ENCODE measurements at places on chromosomes 7 and 10.
A peak's percentile ranks its signal among the peaks of the same experiment; 100 is the strongest.

DNA sequence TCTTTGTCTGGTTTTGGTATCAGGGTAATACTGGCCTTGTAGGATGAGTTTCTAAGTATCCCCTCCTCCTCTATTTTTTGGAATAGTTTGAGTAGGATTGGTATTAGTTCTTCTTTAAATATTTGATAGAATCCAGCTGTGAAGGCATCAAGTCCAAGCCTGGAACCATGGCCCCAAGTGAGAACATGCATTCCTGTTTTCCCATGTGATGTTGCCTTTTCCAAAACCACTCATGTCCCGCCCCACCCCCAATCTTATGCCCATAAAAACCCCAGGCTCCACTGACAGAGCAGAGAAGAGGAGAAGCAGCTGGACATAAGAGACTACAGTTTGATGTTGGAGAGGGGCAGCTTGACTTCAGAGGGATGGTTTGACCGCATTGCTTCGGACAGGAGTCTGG, 71.2 kb downstream of the MINPP1 start:
- no peak for DNase-seq

GRCh38 chr7:102418592-102418991, 14.8 kb upstream of the ORAI2 start:
- DNase-seq = no peak

GRCh38 chr10:100987685-100988049, 324 bp downstream of the TWNK start:
- no peak for DNase-seq

GRCh38 chr10:47114680-47115186, 185.3 kb upstream of the GDF10 start:
- DNase-seq = no peak

GRCh38 chr7:5711409-5711808, 70.1 kb downstream of the RNF216 start:
- no peak for DNase-seq

DNA sequence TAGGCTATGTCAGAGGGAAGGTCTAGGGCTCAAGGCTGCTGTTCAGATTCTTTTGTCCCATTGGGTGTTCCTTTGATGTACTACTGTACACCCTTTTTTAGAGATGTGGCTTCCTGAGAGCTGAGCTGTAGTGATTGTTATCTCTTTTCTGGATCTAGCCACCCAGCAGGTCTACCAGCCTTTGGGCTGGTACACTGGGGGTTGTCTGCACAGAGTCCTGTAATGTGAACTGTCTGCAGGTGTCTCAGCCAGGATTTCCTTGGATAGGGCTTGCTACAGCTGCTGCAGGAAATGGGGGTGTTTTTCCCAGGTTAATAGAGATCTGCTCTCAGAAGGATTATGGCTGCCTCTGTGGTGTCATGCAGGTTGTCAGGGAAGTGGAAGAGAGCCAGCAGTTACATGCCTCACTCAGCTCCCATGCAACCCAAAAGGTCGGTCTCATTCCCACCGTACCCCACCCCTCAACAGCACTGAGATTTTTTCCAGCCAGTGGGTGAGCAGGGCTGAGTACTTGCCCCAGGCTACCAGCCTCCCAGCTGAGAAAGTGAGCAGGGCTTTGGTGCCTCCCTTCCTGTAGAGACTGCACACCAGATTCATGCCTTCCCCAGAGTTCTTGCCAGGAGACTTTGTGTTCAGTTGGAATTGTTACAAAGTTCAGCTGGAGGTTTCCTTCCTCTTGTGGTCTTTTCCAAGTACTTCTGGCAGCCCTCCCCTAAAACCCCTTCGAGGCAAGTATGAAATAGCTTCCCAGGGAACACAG, 63.3 kb downstream of the ZNF107 start:
- DNase-seq = no peak

DNA sequence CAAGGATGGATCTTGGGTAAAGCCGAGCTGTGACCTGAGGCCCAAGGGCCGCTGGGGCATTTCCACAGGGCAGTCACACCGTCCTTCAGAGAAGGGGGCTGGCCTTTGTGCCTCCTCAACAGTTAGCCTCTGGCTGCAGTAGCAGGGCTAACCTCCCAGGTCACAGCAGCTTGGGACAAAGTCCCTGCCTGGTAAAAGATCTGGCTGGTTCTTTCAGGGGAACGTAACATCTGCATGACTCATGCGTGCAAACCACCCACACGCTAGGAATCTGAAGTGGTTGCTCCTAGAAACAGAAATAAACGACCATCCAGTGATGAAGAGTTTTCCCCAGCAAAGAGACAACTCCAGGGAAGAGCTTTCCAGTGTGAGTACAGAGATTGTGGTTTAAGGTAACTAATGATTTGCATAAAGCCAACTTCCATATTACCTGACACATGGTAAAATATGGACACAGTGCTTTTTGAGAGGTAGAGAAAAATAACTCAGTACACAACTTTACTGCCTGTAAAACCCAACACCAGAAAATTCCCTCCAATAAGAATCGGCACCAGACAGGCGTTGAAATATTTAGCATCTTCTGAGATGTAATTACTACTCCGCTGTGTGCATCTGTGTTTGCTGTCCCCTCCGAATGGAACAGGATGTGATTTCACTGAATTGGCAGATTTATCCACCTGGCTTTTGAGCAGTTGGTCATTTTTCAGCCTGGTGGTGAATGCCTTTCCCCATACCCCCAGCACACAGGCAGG, 84.9 kb upstream of the ADRB1 start:
- no peak for DNase-seq

DNA sequence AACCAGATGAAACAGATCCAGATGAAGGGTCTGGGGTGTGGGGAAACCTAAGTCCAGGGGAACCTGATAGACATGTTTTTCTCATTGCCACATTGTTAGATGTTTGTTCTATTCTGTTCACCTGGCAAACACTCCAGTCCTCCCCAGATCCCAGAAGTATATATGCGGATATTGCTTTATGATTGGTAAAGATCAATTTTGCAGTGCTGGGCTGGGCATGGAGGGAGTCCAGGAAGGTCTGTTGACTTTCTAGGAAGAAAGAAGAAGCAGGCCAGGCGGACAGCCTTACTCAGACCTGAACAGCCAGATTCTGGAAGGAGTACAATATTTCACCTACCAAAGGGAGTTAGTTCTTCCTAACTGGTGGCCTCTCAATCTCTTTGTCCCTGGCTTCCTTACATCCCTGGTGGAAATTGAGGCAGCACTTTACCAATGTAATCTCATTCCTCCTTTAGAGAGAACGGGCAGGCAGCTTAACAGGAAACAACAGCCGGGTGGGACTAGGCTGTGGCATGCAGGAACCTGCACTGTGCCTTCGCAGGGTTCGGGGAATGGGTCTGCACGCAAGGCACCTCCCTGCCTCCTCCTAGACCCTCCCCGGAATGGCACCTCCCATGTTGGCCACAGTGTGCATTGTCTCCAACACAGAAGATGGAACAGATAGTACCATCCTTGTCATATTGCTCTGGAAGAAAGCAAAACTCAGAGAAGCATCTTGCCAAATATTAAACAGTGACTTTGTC, 930 bp downstream of the GIMAP6 start:
- DNase-seq = no peak

DNA sequence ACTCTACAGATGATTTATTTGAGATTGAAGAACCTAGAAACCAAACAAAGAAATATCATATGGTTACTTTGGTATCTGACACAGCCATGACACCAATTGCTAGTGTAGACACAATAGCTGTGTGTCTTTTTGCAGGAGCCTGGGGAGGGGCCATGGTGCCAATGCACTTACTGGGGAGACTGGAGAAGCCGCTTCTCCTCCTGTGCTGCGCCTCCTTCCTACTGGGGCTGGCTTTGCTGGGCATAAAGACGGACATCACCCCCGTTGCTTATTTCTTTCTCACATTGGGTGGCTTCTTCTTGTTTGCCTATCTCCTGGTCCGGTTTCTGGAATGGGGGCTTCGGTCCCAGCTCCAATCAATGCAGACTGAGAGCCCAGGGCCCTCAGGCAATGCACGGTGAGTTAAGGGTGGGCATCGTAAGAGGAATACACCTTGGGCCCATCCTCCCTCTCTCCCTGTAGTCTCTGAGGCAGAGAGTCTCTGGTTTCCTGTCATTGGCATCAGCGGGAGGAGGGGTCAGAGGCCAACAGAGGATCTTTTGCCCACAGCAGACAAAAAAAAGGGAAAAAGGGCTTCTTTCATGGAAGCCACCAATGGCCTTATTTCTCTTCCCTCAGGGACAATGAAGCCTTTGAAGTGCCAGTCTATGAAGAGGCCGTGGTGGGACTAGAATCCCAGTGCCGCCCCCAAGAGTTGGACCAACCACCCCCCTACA, 1.2 kb downstream of the TMEM139 start:
- DNase-seq = no peak

- no peak for DNase-seq
These were observed 114.2 kb upstream of the FAM3C start for GRCh38 chr7:121510302-121510701.

DNA sequence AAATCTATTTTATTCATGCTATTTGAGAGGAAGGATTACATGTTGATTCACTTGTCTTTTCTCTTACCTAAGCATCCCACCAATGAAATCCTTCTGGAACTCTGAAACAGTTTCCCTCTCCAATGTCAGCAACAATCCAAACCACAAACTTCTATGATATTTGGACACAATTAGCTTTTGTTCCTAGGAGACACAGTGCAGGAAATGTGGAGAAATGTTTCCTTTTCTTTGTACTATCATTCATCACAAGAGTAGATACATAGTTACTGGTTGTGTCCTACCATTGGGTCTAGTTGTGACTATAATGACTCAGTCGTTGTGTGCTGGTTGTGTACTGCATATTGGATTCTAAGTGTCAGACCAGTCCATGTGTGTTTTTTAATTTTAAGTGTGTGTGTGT, 156.8 kb upstream of the MAGI2 start:
- no peak for DNase-seq

DNA sequence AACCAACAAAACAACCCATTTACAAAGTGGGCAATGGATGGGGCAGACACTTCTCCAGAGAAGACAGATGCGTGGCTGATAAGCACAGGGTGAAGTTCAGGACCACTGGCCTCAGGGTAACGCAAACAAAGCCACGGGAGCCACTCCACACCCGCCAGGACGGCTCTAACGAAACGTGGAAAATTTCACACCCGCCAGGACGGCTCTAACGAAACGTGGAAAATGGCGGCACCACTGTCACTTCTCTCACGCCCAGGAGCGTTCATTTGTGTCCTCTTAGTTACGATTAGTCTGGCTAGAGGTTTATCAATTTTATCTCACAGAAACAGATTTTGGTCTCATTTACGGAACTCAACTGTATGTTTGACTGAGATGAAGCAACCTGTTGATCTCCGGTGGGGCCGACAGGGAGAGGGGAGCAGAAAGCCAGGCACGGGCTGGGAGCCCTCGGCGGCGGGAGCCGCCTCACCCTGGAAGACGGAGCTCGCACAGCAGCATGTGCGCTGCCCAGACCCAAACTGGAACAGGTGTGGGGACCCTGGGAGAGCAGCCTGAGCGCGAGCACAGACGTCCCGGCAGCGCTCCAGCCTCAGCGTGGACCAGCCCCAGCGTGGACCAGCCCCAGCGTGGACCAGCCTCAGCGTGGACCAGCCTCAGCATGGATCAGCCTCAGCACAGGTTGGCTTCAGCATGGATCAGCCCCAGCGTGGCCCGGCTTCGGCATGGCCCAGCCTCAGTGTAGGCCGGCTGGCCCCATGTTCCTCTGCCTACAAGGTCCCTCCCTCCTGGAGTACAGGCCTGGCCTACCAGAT, 243.5 kb downstream of the MAD1L1 start:
- DNase-seq = no peak

DNA sequence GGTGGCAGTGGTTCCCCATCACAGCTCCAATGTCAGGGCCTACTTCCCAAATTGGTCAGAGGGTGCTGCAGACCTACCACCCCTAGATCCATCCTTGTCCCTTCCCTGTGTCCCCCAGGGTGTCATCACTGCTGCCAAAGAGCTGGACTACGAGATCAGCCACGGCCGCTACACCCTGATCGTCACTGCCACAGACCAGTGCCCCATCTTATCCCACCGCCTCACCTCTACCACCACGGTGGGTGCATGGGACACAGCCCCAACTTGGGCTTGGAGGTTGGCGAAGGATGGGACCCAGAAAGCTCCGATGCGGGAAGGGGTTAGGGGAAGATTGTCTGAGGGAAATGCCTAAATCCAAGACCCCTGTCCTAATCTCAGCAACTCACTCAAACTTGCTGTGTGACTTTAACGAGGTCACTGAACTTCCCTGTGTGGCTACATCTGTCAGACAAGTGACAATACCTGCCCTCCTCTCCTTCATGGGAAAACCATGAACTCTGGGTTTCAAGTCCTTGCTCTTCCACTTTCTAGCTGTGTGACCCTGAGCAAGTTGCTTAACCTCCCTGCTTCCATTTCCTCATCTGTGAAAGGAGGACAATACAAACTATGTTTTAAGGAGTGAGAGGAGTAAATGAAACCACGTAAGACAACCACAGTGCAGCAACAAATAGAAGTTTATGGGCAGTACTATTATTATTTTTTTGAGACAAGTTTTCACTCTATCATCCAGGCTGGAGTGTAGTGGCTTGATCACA, 4.9 kb upstream of the VSIR start:
- peak; percentile 45 for DNase-seq

- DNase-seq = peak; percentile 56
These were observed 5.9 kb downstream of the PGAM2 start for GRCh38 chr7:44059219-44060090.

GRCh38 chr10:5975641-5976473, 1.5 kb downstream of the IL15RA start:
- DNase-seq = no peak

- DNase-seq = no peak
These were observed 10.3 kb upstream of the AOC1 start for GRCh38 chr7:150842018-150842417.

- peak; percentile 84 for DNase-seq
These were observed 37.4 kb upstream of the OPALIN start for GRCh38 chr10:96395931-96396877.

DNA sequence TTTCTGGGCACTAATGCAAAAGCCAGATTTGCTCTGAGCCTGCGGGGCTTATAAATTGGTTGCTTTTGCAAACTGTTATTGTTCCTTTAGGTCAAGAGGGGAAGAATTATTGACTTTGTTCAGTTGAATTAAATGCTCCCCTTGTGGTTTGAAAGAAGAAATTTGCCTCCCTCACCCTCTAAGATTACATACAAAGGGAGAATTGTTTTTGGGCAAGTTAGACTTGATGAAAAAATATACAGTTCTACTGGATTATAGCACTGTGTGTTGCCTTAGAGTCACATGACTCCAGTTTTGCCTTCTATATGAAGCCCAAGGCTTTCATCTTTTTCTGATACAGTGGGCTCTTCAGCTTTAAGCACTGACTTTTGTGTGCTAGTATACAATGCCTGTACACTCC, 1265.8 kb upstream of the LRRTM3 start:
- no peak for DNase-seq

GRCh38 chr7:105487579-105488571, 34.2 kb downstream of the PUS7 start:
- no peak for DNase-seq

DNA sequence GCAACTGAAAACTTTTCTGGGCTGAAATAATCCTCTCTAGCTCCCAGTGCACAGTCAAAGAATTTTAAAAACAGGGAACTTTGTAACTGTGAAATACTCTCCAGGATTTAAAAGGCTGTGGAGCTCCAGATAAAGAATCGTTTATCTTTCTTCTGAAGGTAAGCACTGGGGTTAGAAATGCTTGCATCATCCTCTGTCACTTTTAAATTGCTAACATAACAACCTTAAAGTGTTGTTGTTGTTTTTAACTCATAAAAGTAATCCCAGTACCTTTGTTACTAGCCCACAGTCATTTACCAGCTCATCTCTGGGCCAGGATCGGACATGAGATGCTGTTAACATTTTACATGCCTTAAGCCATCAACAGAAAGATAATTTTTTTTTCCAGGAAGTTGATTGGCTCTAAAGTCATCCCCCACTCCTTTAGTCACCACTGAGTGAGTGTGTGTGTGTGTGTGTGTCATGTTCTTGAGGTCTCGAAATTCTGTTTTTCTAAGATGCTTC, at the start of gene SLC39A12:
TSS of gene SLC39A12 (plus strand) at position 51 of the 504 bp plus-strand sequence. CDS start 1,359 bp downstream, outside the sequence.
- DNase-seq = no peak

Data from sciatic nerve (tissue), 2 donors.